Ascending aorta (tissue), 2 donors: ENCODE measurements at places on chromosomes 16 and 17.
A peak's percentile ranks its signal among the peaks of the same experiment; 100 is the strongest.

DNA sequence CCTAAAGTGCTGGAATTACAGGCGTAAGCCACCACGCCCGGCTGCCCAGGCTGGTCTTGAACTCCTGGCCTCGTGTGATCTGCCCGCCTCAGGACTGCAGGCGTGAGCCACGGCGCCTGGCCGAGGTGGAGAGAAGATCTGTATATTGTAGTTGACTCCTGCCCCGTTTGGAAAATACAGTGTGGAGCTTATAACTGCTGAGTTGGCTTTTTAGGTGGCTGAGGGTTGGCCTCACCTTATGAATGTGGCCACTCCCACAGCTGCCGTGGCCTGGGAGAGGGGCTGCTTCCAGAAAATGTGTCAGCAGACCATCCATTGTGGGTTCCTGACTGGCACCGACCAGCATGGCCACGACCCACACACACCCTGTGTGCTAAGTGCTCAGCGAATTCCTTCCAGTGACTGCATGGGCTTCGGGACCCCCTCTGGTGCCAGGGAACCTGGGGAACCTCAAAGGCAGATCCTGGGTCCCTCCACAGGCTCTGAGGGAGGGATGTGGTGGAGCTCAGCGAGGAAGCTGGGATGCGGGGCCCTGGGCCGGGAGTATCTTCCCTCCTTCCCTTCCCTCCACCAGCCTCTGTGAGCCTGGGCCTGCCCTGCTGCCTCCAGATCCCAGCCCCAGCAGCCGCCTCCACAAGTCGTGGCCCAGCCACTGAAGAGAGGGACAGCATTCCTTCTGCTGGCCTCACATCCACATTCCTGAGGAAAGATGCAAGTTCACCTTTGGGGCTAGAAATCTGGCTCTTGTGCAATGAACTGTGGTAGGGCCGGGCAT lies 10.9 kb upstream of the RAB11FIP3 start:
- DNase-seq = no peak

DNA sequence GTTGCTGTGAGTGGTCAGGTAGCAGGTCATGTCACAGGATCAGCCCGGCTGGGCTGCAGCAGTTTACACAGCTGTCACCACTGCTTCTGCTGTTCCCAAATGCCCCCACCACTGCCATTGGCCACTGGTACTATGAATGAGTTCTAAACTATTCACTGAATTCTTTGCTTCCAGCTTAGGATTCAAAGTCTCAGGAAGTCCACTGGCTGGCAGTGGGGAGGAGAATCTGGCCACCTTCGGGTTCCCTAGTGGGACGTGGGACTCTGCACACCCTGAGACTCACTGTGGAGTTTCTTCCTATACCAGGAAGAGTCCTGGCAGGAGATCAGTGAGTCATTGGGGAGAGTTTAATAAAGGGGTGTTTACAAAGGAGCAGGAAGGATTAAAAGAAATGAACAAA lies 6.9 kb downstream of the MT1X start:
- no peak for DNase-seq

- peak; percentile 87 for DNase-seq
These were observed 47.2 kb downstream of the YPEL2 start for GRCh38 chr17:59378675-59379074.

- peak; percentile 45 for DNase-seq
These were observed 3.0 kb downstream of the RHBDF2 start for GRCh38 chr17:76497979-76498875.

GRCh38 chr16:22874394-22874793 lies 60.4 kb downstream of the HS3ST2 start:
- DNase-seq = no peak

- DNase-seq = no peak
These were observed 22.1 kb upstream of the PITPNM3 start for GRCh38 chr17:6578491-6578890.

GRCh38 chr17:800446-801242 lies 18.5 kb downstream of the MRM3 start:
- DNase-seq = no peak

GRCh38 chr17:45709728-45710288 lies 74.3 kb upstream of the CRHR1 start:
- no peak for DNase-seq

GRCh38 chr17:40410082-40410481 lies 7.6 kb downstream of the TOP2A start:
- no peak for DNase-seq

- no peak for DNase-seq
These were observed 241.2 kb downstream of the HAPSTR1 start for GRCh38 chr16:9332574-9333148.

DNA sequence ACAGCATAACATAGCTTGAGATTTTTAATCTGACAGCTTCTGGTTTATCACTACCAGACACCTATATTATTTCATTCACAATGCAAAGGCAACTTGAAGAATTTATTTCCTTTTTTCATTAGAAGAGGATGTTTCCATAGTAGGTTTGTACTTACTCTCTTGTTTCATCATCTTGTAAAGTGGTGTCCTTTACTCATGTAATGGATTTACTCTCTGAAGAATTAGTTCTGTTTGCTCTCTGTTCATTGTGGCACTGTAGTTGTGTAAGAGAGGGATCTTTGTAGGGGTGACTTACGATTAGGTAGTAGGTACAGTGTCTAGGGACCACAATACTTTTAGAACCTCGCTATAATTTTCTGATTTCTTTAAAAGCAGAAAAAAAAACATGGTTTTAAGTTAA lies 256.1 kb downstream of the BCAS3 start:
- DNase-seq = no peak

- no peak for DNase-seq
These were observed 16.1 kb downstream of the GNGT2 start for GRCh38 chr17:49194297-49194607.
